OCI-LY7 (cell line): ENCODE measurements at places on chromosomes 13 and 19.
A peak's percentile ranks its signal among the peaks of the same experiment; 100 is the strongest.

DNA sequence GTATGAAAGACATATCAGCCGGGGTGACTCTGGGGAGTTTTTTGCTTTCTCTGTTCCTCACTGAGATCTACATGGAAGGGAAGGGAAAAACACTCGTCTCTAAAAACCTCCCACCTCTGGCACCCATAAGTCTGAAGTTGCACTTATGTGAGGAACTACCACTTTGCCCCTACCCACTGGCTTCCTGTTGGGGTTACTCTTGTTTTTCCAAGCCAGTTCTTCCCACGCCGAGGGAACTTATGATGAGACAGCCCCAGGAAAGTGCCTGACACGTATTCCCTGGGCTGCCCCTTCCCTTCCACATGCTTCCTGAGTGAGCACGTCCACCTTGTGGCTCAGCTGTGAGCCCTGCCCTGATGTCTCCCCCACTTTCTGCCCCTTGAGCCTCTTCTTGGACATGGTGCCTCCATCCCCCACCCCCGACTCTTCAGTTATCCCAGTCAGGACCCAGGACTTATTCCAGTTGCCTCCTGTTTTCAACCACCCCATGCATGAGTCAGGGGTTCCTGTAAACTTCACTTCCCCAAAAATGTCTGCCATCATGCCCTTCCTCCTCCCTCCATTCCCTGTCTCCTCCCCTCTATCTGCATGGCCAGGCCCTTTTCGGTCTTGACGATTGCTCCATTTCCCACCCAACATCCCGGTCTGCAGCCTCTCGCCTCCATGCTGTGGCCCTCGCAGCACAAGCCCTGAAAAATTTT lies 5.1 kb upstream of the SIGLEC7 start:
- no peak for DNase-seq

GRCh38 chr19:40716482-40717324 lies at the start of the genes COQ8B and ITPKC:
TSS of gene COQ8B (minus strand) at chr19:40716886. CDS start at chr19:40714632, 2,254 bp downstream.
TSS of gene ITPKC (plus strand) at chr19:40717112. CDS start at chr19:40717136, 24 bp downstream.
- DNase-seq, result peak; percentile 99

DNA sequence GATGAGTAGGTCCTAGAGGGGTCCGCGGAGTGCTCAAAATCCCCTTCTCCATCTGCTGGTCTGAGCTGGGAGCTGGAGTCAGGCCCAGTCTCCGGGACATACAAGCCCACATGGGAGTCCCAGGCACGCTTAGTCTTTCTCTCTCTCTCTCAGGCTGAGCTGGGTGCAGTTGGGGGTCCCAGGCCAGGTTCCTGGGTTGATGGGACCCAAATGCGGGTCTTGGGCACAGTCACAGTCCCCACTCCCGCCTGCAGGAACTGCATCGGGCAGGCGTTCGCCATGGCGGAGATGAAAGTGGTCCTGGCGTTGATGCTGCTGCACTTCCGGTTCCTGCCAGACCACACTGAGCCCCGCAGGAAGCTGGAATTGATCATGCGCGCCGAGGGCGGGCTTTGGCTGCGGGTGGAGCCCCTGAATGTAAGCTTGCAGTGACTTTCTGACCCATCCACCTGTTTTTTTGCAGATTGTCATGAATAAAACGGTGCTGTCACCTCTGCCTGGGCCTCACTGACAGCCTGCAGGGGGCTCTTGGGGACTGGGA lies 23.8 kb downstream of the CYP4F12 start:
- peak; percentile 48 for DNase-seq

GRCh38 chr13:37383046-37383445 lies 215.5 kb downstream of the POSTN start:
- no peak for DNase-seq

DNA sequence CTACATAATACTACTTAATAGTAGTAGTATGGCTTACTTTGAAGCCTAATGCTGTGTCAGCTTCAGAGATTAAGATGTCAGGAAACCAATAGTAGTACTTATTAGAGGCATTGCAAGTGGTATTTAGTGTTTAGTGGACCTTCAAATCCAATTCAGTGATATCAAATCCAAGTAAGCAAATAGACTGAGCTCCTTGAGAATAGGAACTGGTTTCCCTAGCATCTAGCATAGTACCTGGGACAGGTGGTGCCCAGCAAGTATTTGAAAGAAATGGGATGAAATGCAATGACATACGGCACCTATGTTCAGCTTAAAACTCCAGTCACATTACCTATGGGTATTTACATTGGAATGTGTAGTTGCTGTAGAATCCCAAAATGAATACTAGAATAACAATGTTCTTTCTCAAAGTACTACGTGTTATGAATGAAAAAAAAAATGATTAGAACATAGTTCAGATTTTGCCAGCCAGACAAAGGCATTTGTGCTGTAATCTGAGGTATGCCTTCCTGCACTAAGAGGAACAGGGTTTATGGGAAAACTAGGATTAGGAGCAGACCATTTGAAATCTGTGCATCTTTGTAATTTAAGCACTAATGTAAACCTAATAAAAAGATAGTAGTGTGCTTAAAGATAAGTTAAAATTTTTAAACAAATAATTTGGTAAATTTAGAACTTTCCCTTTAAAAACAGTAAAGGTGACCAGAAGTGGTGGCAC lies 17.1 kb downstream of the LSM14A start:
- no peak for DNase-seq

DNA sequence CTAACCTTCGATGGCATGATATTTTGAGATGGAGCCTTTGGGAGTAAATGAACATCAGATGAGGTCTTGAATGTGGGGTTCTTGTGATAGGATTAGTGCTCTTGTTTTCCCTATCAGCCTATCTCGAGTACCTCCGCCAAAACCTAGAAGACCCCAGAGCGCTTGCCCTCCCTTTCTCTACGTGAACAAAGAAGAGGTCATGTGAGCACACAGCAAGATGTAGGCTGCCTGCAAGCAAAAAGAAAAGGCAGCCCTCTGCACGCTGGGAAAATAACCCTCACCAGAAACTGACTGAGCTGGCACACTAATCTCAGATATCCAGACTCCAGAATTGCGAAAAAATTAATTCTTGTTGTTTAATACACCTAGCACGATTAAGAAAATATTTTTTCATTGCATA lies 799.8 kb upstream of the SLC10A2 start:
- no peak for DNase-seq

DNA sequence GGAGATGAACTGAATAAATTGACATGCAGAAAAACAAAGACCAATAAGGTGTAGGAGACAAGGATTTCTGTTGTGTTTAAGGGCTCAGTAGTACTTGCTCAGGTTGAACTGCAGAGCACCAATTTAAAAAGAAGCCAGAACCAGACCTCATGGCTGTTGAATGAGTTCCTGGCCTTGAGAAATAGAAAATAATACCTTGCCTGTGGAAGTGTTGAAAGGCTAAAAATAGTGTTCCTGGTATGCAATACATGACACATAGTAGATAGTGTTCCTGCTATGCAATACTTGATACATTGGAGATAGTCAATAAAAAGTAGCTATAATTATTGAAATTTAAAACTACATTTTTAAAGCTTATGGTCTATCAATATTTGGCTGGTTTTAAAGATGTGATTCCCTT lies 595.8 kb downstream of the PCDH9 start:
- DNase-seq, result no peak

DNA sequence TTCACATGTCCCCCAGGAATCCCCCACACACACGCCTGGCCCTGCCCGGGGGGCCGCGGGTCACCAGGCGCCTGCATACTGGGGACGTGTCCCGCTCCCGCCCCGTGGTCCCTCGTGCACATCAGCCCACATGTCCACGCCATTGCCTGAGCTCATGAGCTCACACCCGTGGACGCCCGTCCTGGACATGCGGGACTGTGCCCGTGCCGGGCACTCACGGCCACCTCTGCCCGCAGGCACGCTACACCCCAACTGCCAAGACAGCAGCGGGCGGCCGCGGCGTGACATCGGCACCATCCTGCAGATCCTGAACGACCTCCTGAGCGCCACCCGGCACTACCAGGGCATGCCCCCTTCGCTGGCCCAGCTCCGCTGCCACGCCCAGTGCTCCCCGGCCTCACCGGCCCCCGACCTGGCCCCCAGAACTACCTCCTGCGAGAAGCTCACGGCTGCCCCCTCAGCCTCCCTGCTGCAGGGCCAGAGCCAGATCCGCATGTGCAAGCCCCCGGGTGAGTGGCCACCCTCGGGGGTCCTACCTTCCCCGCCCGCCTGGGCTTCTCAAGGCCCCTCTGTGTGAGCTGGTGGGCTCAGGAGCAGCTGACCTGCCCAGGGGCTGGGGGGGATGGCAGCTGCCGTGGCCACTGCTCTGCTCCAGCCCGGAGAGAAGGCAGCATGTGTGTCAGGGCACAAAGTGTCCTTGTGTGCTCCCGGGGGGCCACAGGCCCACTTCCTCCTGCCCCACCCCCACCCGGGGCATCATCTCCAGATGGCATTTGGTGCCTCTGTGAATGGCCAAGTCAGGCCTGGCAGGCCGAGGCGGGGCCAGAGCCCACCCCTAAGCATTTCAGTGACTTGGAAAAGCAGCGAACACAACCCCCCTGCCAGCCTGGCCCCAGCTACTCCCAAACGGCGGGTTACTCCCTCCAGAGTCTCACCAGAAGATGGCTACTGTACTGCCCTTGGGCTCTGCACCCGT lies 7.1 kb downstream of the MIDN start:
- no peak for DNase-seq

- no peak for DNase-seq
Measured at GRCh38 chr13:50995854-50996253, 86.3 kb downstream of the RNASEH2B start.

DNA sequence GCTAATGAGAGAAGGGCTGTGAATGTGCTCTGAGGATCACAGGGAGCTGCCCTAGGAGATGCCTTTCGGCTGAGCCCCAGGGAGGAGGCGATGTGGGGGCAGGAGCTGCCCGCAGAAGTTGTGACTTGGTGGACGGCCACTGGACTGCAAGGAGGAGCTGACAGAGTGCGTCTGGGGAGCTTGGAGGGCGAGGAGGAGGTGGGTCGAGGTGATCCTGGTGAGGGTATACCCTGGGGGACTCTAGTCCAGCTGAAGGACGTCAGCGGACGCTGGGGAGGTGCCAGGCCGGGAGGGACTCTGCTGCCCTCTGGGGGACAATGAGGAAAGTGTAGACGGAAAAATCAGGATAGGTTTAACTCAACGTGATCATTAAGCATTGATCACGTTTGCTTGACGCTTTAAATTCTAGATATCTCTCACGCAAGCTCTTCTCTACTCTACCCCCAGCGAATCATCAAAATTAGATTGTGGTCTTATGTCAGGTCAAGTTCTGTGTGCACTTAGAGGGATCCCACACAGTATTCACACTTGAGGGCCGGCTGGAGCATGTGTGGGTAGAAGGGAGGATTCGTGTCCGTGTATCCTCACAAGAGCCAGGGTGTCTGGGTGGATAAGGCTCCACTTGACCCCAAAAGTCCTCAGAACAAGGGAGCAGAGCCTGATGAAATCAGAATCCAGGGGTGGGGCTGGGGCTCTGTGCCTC lies 3.3 kb upstream of the CEACAM7 start:
- no peak for DNase-seq

DNA sequence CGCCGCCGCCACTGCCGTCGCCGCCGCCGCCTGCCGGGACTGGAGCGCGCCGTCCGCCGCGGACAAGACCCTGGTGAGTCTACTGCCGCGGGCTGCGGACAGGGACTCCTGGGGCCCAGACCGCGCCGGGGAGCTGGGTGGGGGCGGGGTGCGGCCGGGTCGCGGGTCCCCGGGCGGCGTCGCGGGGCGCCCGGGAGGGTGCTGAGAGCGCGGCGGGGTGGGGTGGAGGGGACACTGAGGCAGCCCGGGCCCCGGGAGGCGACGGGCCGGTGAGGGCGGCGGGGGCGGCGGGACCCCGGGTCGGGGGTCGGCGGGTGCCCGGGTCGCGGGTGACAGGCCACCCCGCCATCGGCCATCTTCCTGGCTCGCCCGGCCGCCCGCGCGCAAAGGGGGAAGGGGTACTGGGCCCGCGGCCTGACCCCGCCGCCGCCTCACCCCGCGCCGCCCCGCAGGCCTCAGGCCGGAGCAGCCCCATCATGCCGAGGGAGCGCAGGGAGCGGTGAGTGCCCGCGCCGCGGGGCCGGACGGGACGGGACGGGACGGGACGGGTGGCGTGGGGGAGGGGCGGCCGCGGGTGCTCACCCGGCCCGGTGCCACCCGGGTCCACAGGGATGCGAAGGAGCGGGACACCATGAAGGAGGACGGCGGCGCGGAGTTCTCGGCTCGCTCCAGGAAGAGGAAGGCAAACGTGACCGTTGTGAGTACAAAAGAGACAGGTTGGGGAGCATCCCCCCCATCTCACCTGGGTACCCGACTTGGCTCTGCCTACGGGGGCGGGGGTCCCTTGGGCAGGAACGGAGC lies 489 bp downstream of the CCNE1 start:
- peak; percentile 20 for DNase-seq

DNA sequence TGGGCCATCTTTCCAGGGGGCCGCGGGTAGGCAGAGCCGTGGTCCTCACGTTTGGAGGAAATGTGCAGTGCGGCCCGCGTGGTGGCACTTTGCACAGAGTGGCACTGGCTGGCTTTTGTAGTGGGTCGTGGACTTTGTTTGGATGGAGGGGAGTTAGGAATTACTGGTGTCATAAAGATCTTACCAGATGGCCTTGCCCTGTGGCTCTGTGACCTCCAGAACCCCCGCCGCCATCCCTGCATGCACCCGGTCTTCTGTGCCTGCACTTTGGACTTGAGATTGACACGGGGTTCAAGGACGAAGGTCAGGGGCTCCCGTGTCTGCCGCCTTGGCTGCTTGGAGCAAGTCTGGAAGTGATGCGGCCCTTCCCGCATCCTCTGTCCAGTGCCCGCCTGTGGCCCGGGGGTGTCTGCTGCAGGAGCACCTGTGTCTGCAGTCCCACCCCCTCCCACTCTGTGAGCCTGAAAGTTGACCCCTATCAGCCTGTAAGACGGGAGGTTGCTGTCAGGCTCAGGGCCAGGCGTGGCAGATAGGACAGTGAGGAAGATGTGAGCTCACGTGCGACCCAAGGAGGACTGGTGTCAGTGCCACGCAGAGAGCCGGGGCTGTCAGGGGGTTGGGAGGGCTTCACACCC lies 2.2 kb downstream of the GNA11 start:
- DNase-seq, result no peak

DNA sequence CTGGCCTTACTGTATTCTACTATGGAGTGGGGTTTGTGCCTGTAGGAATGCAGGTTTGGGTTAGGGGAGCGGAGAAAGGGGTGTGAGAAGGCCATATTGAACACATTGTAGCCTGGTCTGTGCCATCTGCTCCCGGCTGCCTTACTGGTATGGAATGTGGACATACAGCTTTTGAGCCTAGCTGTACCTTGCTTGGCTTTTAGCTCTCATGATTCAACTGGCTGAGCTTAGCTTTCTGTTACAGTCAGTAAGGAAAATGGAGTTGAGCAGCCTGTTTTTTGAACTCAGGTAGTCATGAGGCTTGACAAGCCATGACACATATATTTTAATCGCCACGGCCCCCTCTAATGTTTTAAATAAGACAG lies 41.6 kb downstream of the ARHGAP35 start:
- no peak for DNase-seq

GRCh38 chr13:113920606-113921286 lies 53.1 kb downstream of the C13orf46 start:
- no peak for DNase-seq

GRCh38 chr13:48000559-48001113 lies 437 bp downstream of the SUCLA2 start:
- peak; percentile 18 for DNase-seq

- no peak for DNase-seq
Measured at GRCh38 chr13:105048677-105049076, 1486.8 kb downstream of the EFNB2 start.

GRCh38 chr13:112634102-112634501 lies 46.1 kb upstream of the TUBGCP3 start:
- no peak for DNase-seq

- peak; percentile 8 for DNase-seq
Measured at GRCh38 chr19:53915000-53915399, 5.9 kb downstream of the CACNG7 start.

- no peak for DNase-seq
Measured at GRCh38 chr13:85520445-85520844, 278.8 kb downstream of the SLITRK6 start.

- no peak for DNase-seq
Measured at GRCh38 chr13:44045180-44045562, 165.5 kb downstream of the LACC1 start.

GRCh38 chr19:13985771-13986347 lies 20.3 kb downstream of the RFX1 start:
- peak; percentile 31 for DNase-seq
